ENCODE measurements at places on chromosomes 4 and X.

DNA sequence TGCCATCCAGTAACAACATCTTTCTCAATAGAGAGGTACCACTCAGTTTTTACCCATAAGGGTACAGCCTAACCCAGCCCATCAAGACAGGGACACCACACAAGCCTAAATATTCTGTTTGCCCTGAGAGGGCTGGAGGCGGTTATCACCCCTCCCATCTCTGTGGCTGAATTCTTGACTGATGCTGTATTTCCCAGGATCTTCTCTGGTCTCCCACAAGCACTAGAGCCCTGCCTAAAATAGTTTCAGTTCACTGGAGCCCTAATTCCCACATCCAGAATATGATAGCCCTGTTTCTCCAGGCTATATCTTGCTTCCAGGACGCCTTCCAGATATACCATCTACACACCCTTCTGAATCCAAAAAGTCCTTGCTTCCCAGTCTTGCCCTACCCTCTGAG lies 91.6 kb upstream of the NMU start:
- DNase-seq, result no peak

DNA sequence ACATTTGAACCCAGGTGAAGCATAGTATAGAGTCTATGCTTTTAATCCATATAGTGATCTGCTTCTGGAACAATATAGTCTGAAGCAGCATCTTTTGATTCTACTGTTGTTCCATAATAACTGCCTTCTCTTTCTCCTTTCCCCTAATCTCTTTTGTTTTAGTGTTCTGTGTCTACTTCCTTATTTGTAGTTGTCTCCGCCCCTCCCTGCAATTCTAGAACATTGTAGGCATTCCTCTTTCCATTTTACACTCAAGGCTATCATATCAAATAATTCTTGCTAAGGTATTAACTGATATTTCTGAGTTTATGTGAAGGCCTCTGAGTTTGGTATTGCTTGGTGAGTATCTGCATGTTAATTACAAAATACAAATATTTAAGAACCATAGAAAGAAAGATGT lies 11.6 kb downstream of the BLTP1 start:
- no peak for DNase-seq

DNA sequence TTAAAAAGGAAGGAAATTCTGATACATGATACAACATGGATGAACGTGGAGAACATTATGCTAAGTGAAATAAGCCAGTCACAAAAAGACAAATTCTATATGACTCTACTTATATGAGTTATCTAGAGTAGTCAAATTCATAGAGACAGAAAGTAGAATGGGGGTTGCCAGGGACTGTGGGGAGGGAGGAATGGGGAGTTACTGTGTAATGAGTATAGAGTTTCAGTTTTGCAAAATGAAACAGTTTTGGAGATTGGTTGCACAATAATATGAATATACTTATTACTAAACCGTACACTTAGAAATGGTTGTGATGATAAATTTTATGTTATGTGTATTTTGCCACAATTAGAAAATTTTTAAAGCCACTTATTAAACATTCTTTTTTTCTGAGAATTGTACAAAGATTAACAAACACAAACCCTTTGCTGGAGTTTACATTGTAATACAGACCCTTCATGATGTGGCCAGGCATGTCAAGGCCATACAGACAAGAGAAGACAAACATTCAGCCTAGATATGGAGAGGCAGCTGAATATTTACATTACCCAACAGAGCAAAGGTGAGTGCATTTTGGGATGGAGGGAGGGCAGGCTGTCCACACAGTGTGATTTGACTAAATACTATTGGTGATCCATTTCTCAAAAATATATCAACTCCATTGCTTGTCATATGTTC lies 21.2 kb upstream of the GPC3 start:
- no peak for DNase-seq

DNA sequence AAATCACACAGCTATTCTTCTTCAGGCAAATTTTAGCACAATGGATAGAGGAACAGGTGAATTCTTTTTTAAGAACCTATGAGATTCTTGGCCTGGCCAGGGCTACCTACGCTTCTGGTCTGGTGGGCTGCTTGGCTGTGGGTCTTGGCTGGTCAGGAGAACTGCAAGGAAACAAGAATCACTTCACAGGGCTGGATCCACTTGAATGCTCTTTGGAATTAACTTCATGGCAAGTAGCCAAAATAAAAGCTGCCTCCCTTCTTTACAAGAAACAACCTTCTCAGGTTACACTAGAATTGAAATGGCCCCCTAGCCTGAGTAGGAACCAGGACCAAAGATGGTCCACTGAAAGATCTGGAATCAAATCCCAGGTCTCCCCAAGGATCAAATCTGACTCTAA lies 519.1 kb downstream of the IQCM start:
- DNase-seq, result no peak
